ENCODE measurements at places on chromosomes 6 and 20.
A peak's percentile ranks its signal among the peaks of the same experiment; 100 is the strongest.

- no peak for DNase-seq
Measured at GRCh38 chr20:14612391-14612790, 275.0 kb upstream of the FLRT3 start.

GRCh38 chr6:1485678-1486077, 96.3 kb downstream of the FOXF2 start:
- peak; percentile 78 for DNase-seq

DNA sequence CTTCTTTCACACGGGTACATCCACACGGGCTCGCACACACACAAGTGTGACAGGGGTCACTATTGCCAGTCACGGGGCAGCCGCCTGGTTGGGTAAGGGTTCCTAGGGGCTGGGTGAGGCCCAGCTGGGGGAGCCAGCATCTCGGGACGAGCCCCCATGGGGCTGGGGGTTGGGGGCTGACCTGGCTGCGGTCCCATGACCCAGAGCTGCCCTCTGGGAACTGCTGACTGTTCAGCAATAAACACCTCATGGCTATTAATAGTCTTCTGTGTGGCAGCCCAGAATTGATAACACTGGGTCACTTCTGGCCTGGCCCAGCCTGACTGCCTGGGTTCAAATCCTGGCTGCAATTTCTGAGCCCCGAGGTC, 23.8 kb downstream of the VEGFA start:
- DNase-seq, result no peak

DNA sequence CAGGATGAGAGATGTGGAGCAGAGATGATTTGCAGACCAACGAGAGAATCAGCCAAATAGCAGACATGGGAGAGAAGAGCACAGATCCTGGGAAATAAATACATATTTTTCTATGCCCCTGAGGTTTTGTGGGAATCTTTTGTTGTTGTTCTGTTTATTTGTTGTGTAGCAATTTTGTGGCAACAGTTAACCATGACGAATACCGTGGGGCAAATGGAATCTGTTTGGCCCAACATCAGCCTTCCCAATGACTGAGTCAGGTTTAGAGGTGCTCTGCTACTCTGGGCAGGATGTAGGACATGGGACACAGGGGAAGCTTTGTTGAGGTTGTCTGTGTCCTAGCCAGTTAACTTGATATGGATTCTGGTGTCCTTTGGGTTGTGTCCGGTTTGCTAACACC, 7.9 kb upstream of the SLC2A10 start:
- no peak for DNase-seq

DNA sequence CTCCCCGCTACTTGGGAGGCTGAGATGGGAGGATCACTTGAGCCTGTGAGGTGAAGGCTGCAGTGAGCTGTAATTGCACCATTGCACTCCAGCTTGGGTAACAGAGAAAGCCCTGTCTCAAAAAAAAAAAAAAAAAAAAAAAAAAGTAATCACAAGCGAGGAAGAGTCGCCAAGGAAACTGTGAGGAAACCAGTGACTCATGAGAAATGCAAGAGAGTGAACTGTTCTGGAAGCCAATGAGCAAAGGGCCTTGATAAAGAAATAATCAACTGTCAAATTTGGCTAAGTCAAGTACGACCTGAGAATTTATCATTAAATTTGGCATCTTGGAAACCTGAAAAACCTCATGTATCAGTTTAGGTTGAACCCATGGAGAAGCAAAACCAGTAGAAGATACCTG, 16.1 kb upstream of the LAMP5 start:
- DNase-seq, result no peak

Measured in epithelial cell of proximal tubule (primary cell).